GM23248 (cell line): ENCODE measurements at places on chromosomes 5 and 9. TPM values are rescaled to one million over a fixed set of nuclear protein-coding genes. Genes with fewer than 3 reads are reported as not detected.
A peak's percentile ranks its signal among the peaks of the same experiment; 100 is the strongest.

FOXD4L5 gene
- polyA plus RNA-seq: not detected in 2 replicates

GTF3C4 gene
- 4.7 and 4.9 TPM in 2 replicates for polyA plus RNA-seq

PCDHB12 gene
- 0.48 and 0.53 TPM in 2 replicates for polyA plus RNA-seq

SHISAL2B gene
- polyA plus RNA-seq: not detected in 2 replicates

JADE2 gene
- polyA plus RNA-seq: 7.1 and 8.0 TPM in 2 replicates

DAB2IP gene
- polyA plus RNA-seq: 2.1 and 2.6 TPM in 2 replicates

CENPP gene
- polyA plus RNA-seq: 7.2 and 7.4 TPM in 2 replicates

C9orf57 gene
- not detected in 2 replicates for polyA plus RNA-seq

SLCO6A1 gene
- not detected in 2 replicates for polyA plus RNA-seq

ORM2 gene
- polyA plus RNA-seq: not detected in 2 replicates

SLC46A2 gene
- polyA plus RNA-seq: 0.10 TPM in 1 of 2 replicates, not detected in the other

CFAP77 gene
- not detected in 2 replicates for polyA plus RNA-seq

BRINP1 gene
- 6.0 and 6.2 TPM in 2 replicates for polyA plus RNA-seq

PCDHA1 gene
- polyA plus RNA-seq: not detected in 2 replicates

SVEP1 gene
- 12.6 and 13.6 TPM in 2 replicates for polyA plus RNA-seq

ZNF608 gene
- polyA plus RNA-seq: 1.1 and 1.4 TPM in 2 replicates

ITGA1 gene
- polyA plus RNA-seq: 8.1 and 8.9 TPM in 2 replicates

ASPN gene
- 5.1 and 5.3 TPM in 2 replicates for polyA plus RNA-seq

ENG gene
- polyA plus RNA-seq: 226 and 232 TPM in 2 replicates

C6 gene
- not detected in 2 replicates for polyA plus RNA-seq

GRCh38 chr5:66198837-66199236 is 54.7 kb downstream of the SREK1 start:
- no peak for DNase-seq

DNA sequence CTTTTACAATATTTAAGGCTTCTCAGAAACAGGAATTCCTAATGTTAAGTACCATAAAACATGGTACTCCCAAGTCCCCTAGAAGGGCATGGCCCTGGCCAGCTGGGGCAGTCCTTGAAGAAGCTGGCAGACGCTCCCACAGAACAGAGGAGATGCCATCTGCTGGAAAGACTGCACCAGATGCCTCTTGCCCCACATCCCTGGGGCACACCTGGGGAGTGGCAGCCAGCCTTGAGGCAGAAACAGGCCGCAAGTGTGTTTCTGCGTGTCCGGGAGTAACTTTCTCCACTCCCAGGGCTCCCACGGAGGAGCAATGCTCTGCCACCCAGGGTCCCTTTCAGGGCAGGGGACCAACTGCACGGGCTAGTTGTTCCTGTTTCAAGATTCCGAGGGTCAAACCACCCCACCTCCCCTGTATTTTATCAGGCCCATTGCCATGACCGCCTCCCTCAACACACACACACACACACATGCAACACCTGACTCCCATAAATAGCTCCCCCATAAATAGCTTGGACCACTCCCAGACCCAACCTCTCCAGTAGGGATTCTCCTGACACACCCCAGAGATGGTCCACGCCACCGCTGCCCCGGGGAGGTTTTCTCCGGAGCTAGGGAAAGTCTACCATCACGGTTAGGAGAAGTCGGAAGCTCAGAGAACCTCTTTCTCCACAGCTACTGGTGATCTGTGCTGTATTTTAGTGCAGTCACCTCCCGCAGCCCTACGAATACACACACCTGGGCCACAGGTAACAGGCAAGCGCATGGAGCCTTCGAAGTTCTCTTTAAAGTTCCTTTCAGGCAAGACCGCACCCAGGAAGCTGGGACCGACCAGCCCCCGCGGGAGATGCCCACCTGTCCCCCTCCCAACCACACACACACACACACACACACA is 1.5 kb downstream of the SPOCK1 start:
- peak; percentile 45 for DNase-seq

DNA sequence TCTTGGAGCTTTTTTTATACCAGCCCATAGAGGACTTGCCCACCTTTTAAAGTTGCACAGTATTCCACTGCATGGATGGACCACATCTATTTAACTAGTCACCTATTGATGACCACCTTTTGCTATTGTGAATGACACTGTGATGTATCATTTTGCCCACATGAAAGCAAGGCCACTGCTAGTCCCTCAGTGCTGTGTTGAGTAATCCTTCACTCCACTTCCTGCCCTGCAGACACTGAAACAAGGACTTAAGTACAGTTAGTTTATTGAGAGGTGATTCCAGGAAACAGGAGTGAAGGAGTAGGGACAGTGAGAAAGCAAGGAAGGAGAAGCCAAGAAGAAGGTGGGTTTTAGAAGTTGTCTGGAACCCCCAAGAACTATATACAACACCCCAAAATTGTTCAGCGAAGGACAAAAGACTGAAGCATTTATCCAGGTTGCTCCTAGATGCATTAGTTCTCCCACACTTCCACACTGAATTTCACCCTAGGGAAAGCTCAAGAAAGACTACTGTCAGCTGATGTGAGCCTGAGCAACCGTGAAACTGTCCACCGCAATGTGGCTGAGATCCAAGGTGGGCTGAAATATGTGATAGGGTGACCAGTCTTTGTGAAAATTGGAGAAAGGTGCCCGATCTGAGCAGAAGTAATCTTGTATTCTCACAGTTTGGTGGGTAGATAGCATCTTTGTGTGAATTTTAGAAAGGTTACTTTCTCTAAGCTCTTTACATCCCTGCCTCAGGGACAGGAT is 45.2 kb upstream of the ANKRD31 start:
- peak; percentile 26 for DNase-seq

- DNase-seq: no peak
Observed at GRCh38 chr5:139340051-139340450, 1.6 kb upstream of the PAIP2 start.

GRCh38 chr9:92949266-92949982 is 2.1 kb downstream of the FGD3 start:
- no peak for DNase-seq

- peak; percentile 91 for DNase-seq
Observed at GRCh38 chr5:34923694-34924461, 5.5 kb upstream of the DNAJC21 start.

- DNase-seq: no peak
Observed at GRCh38 chr5:60829490-60830266, 14.4 kb downstream of the ELOVL7 start.

- DNase-seq: no peak
Observed at GRCh38 chr9:128587453-128587852, 35.1 kb downstream of the SPTAN1 start.

GRCh38 chr9:137579259-137579604 is 507 bp upstream of the DPH7 start:
- peak; percentile 12 for DNase-seq

GRCh38 chr9:1261879-1262766 is 212.0 kb downstream of the DMRT2 start:
- DNase-seq: no peak

DNA sequence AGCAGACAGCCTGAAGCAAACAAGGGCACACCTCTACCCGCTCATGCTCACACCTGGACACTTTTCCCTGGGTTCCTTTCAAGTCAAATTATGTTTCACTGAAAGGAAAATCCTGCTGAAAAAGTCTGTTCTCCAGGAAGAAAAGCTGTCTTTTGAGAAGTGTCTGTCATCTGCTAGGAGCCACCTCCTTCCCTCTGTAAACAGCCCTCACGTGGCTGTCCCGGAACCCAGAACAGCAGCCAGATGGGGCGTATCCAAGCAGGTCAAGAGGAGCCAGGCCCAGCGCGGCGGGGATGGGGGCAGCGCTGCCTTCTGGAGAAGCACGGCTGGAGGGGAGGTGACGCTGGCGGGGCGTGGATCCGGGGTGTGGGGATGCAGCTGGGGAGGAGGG is at the start of gene PNPLA7:
Gene PNPLA7, minus strand, starts transcription at position 172 of the 391 bp plus-strand sequence. CDS start 205 bp downstream, outside the sequence.
- peak; percentile 87 for DNase-seq

DNA sequence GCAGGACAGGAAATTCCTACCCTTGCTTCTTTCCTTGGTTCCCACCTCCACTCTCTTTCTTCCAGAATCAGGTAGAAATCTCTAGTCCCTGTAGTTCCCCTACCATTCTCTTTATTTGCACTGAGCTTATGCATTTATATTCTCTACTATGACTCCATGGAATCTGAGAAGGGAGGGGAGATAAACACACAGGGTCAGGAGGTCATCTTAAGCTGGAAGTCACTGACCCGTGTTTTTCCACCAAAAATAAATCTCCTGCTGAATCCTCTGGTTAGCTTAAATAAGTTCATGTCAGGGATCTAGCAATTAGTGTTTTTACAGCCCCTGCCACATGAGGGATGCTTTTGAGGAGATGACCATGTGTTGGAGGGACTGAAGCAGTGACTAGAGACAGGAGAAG is 3.7 kb downstream of the ACTL7B start:
- no peak for DNase-seq

DNA sequence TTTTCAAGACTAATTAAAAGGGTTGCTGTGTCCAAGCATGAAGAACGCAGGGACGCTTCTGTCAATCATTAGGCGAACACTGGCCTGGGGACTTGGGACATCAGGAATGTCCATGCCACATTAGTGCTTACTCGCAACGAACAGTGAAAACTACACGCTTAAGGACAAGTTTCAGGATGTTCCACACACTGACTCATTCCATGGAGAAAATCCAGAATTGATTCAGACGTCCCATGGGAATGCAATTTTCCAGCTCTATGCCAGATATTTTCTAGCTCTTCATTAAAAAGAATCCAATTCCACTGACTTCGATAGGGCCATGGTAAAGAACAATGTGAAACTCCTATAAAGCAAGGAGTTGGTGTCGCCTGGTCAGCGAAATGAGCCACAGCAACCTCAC is 98.2 kb downstream of the CAMSAP1 start:
- peak; percentile 73 for DNase-seq

- DNase-seq: no peak
Observed at GRCh38 chr9:96245399-96245798, 56.6 kb downstream of the HSD17B3 start.

- peak; percentile 80 for DNase-seq
Observed at GRCh38 chr5:160463740-160464465, 42.2 kb downstream of the PTTG1 start.

GRCh38 chr9:74771262-74771585 is 116.5 kb downstream of the TRPM6 start:
- no peak for DNase-seq

DNA sequence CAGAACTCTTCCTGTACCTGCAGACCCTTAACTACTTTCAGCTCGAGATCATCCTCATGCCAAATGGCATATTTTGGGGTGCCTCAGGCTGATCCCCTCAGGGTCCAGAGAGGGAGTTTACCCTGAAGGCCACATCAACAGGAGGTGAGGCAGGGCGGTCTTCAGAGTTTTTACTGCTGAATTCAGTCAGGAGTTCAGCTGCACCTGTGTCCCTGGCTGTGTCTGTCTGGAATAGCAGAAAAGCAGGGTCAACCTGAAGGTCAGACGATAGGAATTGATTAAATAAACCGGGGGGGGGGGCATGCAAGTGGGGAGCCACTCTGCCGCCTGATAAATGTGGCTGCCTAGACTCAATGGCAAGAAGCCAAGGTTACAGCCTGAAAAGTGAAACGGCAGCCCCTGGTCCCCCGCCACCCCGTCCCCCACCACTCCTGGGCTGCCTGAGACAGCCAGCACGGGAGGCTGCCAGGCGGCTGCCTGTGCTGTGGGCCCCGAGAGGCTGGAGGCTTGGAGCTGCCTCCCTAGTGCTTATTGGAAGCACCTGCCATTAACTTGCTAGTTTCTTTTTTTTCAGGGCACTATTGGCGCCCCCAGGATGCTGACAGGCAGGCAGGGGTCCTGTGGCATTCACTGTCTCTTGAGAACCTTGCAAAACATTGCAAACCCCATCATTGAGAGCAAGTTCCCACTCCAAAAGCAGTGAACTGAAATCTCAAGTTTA is 182.7 kb upstream of the PPP1R26 start:
- no peak for DNase-seq

- DNase-seq: no peak
Observed at GRCh38 chr5:133410335-133410828, 202.0 kb downstream of the FSTL4 start.

GRCh38 chr5:31382051-31382878 is 149.6 kb downstream of the DROSHA start:
- DNase-seq: no peak

DNA sequence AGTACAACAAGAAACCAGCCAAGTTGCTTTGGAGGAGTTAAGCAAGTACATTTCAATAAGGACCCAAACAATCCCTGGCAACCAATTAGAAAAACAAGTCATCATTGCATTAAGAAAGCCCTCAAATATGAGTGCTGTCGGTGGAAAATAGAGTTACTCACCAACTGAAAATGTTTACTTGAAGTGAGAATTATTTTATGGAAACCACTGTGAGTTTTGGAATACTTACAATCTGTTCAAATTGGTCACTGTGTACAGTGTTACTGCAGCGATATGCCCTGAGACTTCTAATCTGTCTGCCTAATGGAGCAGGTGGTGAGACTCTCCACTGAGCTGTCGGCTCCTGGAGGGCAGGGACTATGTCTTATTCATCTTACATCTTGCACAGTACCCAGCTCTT is 1073.2 kb upstream of the DMAC1 start:
- DNase-seq: no peak

DNA sequence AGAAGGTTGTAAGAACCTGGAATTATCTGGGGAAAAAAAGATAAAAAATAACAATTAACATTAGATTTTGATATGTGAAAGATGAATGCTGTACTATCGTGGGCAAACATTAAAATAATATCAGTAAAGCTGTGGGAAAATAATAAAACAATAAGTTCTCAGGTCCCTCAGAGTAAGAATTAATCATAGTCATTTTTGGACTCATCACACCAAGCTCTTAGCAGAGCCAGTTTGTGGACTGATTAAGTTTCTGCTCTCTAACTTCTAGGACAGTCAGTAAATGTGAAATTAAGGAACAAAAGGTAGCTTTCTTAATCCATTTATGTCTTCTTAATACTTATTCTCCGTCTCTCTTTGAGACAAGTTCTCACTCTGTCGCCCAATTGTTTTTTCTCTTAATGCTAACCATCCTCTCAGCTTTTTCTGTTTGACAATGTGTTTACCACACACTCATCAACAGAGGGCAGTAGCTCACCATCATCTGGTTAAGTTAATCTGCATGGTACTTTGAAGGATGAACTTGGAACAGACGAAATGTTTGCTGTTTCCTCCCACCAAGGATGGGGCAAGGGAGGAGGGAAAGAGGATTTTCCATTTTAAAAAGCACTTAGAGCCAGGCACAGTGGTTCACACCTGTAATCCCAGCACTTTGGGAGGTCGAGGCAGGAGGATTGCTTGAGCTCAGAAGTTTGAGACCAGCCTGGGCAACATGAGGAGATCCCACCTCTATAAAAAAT is 5.3 kb upstream of the ACO1 start:
- peak; percentile 85 for DNase-seq

DNA sequence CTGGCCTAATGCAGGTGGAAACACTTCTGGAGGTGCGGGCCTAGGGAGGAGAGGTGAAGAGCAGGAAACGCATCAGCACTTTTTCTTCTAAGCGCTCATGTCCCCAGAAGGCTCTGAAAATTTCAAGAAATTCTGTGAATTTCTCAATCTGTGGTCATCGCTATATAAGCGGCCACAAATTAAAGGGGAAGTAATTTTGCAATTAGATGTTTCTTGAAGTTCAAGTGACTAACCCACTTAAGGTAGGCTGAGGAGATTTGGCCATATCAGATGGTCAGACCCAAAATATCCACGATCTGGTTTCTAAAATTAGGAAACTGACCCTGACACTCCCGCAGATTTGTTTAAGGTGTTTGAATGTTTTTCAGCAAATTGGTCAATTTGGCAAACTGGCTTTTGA is 16.6 kb upstream of the HMGCR start:
- DNase-seq: no peak

GRCh38 chr9:135517407-135517822 is 3.8 kb upstream of the LCN1 start:
- no peak for DNase-seq

GRCh38 chr9:131578731-131579504 is 33.6 kb downstream of the PRRT1B start:
- no peak for DNase-seq
